ENCODE measurements at places on chromosomes 6 and 20.

GRCh38 chr20:62216636-62217566 lies 3.2 kb downstream of the HRH3 start:
- no peak for DNase-seq

DNA sequence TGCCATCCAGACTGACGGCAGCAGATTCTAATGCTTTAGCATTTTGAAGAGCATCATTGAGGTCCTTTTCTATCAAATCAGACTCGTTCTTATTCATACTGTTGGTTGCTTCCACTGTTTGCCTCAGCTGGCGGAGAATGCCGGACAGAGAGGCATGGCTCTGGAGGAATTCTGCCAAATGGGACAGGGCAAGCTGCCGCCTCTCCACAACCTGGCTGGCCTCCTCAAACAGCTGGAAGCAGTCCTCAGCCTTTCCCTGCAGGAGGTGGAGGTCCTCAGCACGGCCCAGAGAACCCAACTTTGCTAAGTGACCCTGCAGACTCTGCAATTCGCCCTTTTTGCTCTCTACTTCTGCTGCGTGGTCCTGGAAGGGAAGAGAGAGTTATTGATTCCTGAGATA lies 220.5 kb downstream of the SYNE1 start:
- no peak for DNase-seq

GRCh38 chr6:138293428-138294395 lies 75.4 kb upstream of the PBOV1 start:
- no peak for DNase-seq

GRCh38 chr6:25058441-25058840 lies 122.7 kb upstream of the RIPOR2 start:
- no peak for DNase-seq

DNA sequence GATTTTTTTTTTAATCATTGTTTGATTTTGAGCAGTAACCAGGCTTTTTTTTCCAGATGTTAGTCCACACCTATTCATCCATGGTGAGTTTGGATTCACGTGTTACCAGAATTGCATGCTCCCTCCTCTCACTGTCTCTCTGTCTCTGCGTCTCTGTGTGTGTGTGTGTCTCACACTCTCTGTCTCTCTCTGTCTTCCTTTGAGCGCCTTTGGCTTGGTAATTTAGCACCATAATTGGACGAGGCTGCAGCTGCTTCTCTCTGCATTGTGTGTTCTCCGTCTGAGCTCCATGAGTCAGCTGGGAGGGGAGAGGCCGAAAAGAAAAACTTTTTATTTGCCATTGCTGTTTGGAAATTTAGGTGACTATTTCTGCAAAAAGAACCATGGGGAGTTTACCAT lies 3.4 kb downstream of the TFAP2B start:
- no peak for DNase-seq

- DNase-seq = no peak
These were observed 375.6 kb downstream of the BCKDHB start for GRCh38 chr6:80482056-80482455.

- no peak for DNase-seq
These were observed 25.4 kb upstream of the ASIP start for GRCh38 chr20:34215711-34216381.

GRCh38 chr6:157668009-157668401 lies 155.0 kb upstream of the SNX9 start:
- DNase-seq = no peak

- DNase-seq = no peak
These were observed 667.3 kb upstream of the CITED2 start for GRCh38 chr6:140041571-140042332.

DNA sequence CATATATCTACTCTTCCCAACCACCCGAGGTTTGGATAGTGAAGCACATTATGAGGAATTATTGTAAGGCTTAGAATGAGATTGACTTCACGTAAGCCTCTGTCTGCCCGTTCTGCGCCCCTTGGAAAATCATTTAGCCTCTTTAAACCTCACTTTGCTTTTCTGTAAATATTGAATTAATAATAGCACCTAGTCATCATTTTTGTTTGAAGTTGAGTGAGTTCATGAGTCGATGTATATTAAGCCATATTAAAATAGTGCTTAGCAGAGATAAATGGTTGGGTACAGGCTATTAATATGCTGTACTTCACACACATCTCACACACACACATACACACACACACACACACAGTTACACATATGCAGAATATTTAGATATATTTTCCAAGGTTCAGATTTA lies 344.8 kb upstream of the EYS start:
- no peak for DNase-seq

GRCh38 chr6:26502165-26502564 lies 2.1 kb downstream of the BTN1A1 start:
- no peak for DNase-seq

DNA sequence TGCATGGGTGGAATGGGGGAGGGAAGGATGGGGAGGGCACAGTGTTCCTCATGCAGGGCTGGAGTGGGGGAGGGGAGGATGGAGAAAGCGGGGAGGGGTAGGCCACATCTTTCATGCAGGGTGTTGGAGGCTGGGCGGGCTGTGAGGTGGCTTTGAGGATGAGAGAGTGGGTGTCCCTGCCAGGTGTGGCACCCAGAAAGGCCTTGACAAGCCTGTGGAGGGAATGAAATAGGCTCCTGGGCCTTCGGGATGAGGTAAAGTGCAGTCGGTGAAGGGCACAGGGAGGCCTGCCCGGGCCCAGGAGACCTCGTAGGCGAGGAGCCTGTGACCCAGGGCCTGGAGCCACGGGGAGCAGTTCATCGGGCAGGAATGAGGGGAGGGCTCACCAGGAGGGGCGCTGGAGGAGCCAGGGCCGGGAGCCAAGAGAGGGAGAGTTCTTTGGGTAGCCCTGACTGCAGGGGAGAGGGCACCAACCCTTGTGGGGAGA lies 7.6 kb downstream of the CEBPB start:
- no peak for DNase-seq

DNA sequence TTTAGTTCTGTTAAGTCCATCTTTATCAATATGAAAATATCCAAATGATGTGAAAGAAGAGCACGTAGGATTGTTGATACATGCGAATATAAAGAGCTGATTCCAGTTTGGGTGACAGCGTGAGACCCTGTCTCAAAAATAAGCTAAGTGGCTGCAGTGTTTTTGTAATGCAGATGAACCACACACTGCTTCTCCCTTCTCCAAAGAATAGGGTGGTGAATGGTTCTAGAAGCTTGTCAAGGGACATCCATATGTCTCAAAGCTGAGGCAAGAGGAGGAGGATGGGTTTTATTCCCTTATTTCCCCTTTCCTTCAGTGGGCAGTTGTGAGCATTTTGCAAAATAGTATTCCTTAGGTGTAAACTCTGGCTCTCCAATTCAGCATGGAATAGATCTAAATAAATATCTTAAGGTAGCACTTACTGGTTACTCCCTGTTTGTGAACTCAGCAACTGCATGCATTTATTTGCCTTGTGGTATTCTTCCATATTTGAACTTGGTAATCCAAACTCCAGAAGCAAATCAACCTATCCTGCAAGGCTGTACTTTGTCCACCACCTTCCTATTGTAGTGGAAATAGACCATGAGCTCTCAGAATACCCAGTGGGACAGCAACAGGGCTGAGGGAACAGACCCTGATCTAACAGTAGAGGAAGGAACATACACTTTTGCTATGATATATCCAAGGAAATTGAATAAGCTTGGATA lies 38.0 kb downstream of the XRN2 start:
- no peak for DNase-seq

- no peak for DNase-seq
These were observed 132.4 kb upstream of the SYNDIG1 start for GRCh38 chr20:24337069-24337468.

DNA sequence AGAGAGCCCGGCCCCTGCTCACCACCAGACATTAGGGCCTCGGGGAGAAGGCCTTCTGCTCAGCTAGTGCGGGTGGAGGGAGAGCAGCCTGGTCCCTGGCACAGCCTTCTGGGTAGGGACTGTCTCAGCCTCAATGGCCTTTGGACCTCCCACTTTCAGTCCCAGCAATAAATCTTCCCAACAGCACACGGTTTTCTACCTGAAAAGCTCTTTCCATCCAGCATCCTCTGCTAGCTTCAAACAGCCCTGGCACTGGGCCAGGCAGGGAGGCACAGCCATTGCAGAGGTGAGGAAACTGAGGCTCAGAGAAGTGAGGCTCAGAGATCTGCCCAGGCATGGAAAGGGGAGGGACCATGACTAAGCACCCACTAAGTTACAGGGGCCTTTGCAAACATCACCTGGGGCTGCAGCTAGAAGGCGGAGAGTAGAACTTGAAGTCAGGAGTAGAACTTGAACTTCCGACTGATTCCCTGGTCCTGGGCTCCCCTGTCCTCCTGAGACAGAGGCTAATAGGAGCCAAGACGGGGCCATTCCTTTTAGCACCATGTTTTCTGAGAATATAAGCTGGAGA lies 43.9 kb upstream of the NOL4L start:
- no peak for DNase-seq

- DNase-seq = no peak
These were observed 58.2 kb upstream of the BCLAF1 start for GRCh38 chr6:136347847-136348246.

DNA sequence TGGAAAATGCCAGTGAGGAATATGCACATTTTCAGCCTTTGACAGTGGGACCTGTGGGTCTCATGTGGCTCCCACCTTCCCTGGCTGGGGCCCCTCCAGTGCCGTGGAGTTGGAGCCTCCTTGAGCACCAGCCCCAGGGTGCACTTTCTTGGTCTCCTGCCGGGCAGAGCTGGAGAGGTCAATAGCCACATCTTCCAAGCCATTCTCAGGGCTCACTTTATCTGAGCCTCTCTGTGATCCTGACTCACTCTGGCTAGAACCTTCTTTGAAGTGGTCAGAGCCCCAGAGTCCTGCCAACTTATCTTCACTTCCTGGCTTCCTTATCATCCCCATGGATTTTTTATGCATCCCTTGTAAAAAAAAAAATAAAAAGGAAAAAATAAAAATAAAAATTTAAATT lies 5.7 kb downstream of the VSX1 start:
- DNase-seq = no peak

GRCh38 chr6:32614366-32615081 lies 22.7 kb upstream of the HLA-DQA1 start:
- DNase-seq = no peak

DNA sequence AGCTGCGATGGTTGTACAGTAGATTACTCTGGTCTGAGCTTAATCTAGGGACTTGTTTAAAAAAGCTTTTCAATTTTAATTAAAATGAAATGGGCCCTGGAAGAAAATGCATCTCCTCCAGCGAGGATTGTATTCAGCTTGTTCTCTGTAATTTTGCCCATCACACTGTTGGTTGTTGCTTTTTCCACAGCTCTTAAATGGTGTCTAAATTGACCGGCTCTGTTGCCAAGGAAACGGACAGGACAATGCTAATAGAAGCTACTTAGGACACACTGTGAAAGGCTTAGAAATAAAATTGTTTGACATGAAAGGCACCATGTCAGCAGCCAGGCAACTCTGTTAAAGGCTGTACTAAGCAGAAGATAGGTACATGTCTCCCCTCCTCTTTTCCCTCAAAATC lies 116.7 kb upstream of the NRSN1 start:
- no peak for DNase-seq

DNA sequence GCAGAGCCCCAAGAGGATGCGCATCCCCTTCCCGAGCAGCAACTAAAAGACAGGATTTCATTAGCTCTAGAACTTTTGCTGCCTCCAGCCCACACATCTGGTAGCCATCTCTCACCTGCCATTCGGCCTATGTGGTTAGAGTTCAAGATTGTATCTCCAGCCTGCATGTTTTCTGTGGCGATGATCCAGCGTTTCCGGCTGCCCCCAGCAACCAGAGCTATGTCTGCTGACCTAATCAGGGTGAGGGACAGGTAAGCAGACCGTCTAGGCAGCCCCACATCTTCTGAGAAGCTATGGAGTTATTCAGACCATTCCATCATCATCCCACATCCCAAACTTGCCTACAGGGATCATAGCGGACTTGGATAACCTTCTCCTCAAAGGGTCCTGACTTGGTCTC lies 2.3 kb upstream of the CUL7 start:
- DNase-seq = no peak

- DNase-seq = no peak
These were observed 164.2 kb upstream of the THEMIS start for GRCh38 chr6:128065072-128065471.

- no peak for DNase-seq
These were observed 143.1 kb upstream of the RREB1 start for GRCh38 chr6:6964675-6965074.

DNA sequence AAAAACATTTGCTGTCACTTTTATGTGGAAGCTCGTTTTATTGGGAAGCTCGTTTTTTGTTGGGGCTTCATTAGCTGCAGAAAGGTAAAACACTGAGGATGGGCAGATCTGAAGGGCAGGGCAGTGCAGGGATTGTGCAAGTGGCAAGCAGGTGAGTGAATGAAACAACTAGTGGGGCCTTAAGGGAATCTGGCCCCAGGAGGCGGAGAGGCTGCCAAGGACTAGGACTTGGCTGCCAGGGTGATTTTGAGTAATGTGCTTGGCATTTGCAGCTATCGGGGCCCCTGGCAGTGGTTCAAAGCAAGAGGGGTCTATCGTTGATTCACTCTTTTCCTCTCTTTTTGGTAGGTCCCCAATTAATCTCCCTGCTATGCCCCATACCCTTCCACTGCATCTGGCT lies 11.5 kb downstream of the IL22RA2 start:
- DNase-seq = no peak

- no peak for DNase-seq
These were observed 624.8 kb upstream of the PTCHD4 start for GRCh38 chr6:48735846-48736245.

GRCh38 chr20:18176318-18176785 lies 38.7 kb downstream of the KAT14 start:
- DNase-seq = no peak

DNA sequence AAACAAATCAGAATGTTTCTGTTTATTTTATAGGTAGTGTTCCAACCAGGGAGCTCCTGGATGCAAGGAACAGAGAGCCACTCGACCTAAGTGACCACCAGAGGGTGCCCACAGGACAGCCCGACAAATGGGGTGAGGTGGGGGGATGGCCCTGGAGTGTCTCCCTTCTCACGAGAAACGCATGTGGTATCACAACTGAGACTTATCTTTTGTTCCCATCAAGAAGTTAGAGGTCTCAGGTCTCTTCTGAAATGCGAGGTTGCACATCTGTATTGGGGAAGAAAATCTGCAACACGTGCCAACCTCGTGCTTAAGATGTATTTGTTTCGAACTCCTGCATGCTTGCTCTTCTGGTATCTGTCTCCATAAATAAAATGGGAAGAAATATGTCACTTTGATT lies 104.0 kb downstream of the ISM1 start:
- DNase-seq = no peak

- DNase-seq = no peak
These were observed 9.0 kb upstream of the NRSN1 start for GRCh38 chr6:24117021-24117420.

- no peak for DNase-seq
These were observed 125.2 kb upstream of the TRAF3IP2 start for GRCh38 chr6:111730864-111731263.

- no peak for DNase-seq
These were observed 34.9 kb downstream of the CYP21A2 start for GRCh38 chr6:32073101-32073500.

GRCh38 chr6:161261325-161261724 lies 12.5 kb downstream of the AGPAT4 start:
- no peak for DNase-seq

GRCh38 chr6:88626460-88626859 lies 337.0 kb downstream of the RNGTT start:
- DNase-seq = no peak

GRCh38 chr6:8888468-8888867 lies 453.1 kb upstream of the SLC35B3 start:
- no peak for DNase-seq

GRCh38 chr6:45772051-45772450 lies 243.6 kb downstream of the CLIC5 start:
- no peak for DNase-seq
